ENCODE measurements at places on chromosomes 12 and 14. TPM values are rescaled to one million over a fixed set of nuclear protein-coding genes. Genes with fewer than 3 reads are reported as not detected.

GRCh38 chr12:93093243-93093642, 164.1 kb upstream of the EEA1 start:
- H3K27me3 ChIP-seq: no peaks in the 10 kb centered on the region
- no peaks in the 10 kb centered on the region for H3K4me1 ChIP-seq
- DNase-seq: no peak

GRCh38 chr12:124007826-124008570, 35.0 kb downstream of the ZNF664 start:
- no peaks in the 10 kb centered on the region for H3K27me3 ChIP-seq
- H3K36me3 ChIP-seq: peaks cover 9% of the 10 kb centered on the region

DNA sequence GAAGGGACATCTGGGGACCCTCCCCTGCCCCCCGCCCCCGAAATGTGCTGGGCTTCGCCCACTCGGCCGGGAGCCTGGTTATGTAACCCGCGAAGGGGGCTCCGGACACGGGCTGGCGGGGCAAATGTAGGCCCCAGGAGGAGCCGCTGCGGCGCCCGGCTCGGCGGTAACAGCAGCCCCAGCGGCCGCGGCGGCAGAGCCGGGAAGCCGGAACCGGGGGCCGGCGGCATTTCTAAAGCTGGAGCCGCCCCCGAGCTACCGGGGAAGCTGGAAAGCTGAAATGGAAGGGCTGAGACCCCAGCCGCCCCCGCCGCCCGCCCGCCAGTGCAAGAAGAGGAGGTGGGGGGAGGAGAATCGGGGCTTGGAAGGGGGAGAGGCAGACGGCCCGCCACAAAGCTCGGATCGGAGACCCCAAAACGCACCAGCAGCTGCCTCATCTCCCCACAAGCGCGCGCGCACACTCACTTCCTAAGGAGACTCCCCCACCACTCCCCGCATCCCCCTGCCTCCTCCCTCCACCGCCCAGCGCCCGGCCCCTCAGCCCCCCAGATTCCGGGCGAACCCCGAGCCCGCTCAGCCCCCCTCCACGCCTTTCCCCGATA, 1.5 kb downstream of the KDM2B start:
- peaks cover 42% of the 10 kb centered on the region for H3K4me1 ChIP-seq
- peak overlapping the region; percentile 88 for H3K27ac ChIP-seq
- peak overlapping the region; percentile 77 for H3K4me3 ChIP-seq
- peaks cover 5% of the 10 kb centered on the region for H3K36me3 ChIP-seq
- H3K27me3 ChIP-seq: no peaks in the 10 kb centered on the region

- H3K4me1 ChIP-seq: peaks cover 29% of the 10 kb centered on the region
- no peaks in the 10 kb centered on the region for H3K36me3 ChIP-seq
- H3K27me3 ChIP-seq: no peaks in the 10 kb centered on the region
- no peak within 1 kb of the TSS for H3K4me3 ChIP-seq
- peak within 1 kb of the TSS; percentile 35 for H3K27ac ChIP-seq
These were observed at the start of gene EVL for GRCh38 chr14:100065111-100065871. Gene EVL, plus strand, starts transcription at chr14:100065422. Its CDS starts 79 bp downstream, at chr14:100065501.

GRCh38 chr12:56931474-56931978, 2.7 kb downstream of the SDR9C7 start:
- H3K4me3 ChIP-seq: no peak overlapping the region
- no peak for DNase-seq
- H3K27ac ChIP-seq: no peak overlapping the region
- H3K4me1 ChIP-seq: peaks cover 6% of the 10 kb centered on the region

DNA sequence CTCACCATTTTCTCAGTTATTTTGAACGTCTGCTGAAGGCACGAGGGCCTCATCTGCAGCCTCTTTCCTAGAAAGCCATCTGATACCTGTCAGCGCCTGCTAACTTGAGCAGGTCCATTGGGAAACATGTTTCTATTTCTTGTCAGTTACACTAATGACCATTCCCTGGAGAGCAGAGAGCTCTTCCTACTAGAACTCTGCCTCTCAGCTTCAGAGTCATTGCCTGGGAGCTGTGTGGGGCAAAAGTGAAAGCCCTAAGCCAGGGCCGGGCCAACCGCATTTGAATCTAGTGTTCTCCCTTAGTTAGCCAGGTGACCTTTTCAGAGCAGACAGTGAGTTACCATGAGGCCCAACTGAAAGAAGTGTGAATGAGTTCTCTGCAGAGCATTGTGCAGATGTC, 135.8 kb downstream of the EML1 start:
- peaks cover 24% of the 10 kb centered on the region for H3K36me3 ChIP-seq
- DNase-seq: no peak
- H3K27me3 ChIP-seq: no peaks in the 10 kb centered on the region
- no peak overlapping the region for H3K27ac ChIP-seq
- no peak overlapping the region for H3K4me3 ChIP-seq

DNA sequence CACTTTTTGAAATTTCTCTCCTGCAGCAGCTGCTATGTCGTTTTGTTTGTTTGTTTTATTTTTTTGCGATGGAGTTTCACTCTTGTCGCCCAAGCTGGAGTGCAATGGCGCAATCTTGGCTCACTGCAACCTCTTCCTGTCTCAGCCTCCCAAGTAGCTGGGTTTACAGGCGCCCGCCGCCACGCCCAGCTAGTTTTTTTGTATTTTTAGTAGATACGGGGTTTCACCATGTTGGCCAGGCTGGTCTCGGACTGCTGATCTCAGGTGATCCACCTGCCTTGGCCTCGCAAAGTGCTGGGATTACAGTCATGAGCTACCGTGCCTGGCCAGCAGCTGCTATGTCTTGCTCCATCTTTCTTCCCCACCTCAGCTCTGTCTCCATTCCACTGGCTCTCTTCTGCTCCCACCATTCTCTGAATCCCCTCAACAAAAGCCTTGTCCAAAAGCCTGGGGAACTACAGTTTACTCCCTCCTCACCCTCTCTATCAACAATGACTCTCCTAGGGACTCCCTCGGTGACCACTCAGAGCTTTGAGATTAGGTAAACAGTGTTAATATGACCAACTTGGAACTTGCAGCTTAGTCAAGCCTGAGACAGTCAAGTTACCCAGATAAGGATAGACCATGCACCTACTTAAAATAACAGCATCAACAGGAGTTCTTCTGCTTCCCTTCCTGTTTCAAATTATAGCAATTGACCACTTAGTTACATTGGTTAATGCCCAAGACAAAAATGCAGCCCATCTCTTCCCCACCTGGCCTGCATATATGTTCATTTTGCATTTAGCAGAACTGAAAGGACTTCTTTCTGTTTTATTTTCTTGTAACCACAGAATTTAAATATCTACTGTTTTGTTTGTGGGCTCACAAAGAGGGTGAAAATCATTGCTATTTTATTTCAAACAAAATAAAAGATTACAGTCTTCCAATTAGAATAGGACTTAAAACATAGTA, 189.0 kb upstream of the AMIGO2 start:
- H3K4me3 ChIP-seq: no peak overlapping the region
- no peak for DNase-seq
- H3K27me3 ChIP-seq: no peaks in the 10 kb centered on the region
- H3K36me3 ChIP-seq: no peaks in the 10 kb centered on the region
- no peaks in the 10 kb centered on the region for H3K4me1 ChIP-seq
- H3K27ac ChIP-seq: no peak overlapping the region

DNA sequence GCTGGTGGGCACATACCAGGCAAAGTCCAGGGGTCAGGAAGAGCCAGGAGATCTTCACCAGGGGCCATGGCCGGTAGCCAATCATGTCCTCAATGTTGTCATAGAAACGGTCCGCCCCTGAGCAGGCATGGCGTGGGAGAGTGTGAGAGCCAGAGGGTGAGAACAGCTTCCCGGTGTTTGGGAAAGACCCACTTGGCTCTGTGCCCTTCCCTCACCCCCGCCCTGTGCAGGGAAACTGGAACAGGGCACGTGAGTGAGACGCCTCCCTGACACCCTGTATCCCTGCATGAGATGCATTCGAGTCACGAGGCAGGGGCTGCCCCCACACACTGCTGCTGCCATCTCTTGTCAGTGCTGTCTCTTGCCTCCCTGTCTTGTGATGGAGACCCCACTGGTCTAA, 20.7 kb downstream of the SLC6A12 start:
- H3K36me3 ChIP-seq: no peaks in the 10 kb centered on the region
- no peak overlapping the region for H3K4me3 ChIP-seq
- peaks cover 9% of the 10 kb centered on the region for H3K4me1 ChIP-seq
- no peak for DNase-seq
- no peak overlapping the region for H3K27ac ChIP-seq
- H3K27me3 ChIP-seq: no peaks in the 10 kb centered on the region

DNA sequence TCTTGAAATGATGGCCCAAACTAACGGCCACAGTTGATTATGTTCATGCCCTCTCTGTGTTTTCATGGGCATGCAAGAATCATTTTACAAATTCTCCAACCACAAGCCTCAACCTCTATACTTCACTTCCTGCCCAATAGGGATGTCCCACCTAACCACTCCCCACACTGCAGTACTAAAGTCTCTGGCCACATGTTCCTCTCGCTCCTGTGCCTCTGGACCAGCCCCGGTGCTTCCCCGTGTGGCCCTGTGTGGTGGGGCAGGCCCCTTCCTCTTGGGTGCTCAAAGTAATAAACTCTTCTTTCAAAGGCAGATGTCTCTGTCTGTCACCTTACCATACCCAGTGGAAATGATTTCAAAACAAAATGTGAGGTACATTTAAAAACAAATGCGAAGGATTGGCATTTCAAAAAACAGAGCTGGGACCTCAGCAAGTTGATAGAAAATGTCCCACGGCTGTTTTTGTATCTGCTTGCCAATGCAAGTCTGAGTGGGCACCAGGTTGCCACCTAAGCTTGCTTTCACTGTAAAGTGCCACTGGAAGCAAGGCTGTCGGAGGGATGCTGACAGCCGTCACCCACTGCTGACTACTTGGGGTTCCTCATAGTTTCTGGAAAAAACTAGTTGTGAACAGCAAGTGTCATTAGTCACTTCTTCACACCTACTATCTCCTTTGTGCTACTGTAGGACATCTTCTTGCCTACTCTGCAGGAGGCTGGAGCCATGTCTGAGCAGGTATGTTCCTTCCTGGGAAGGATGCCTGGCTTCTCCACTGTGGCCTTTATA, 8.2 kb upstream of the SERPINA11 start:
- no peaks in the 10 kb centered on the region for H3K27me3 ChIP-seq
- no peak overlapping the region for H3K27ac ChIP-seq

GRCh38 chr12:130948751-130949150, 5.0 kb upstream of the ADGRD1 start:
- no peaks in the 10 kb centered on the region for H3K36me3 ChIP-seq
- no peak overlapping the region for H3K27ac ChIP-seq
- H3K4me3 ChIP-seq: no peak overlapping the region
- no peak for DNase-seq
- no peaks in the 10 kb centered on the region for H3K27me3 ChIP-seq

- H3K27me3 ChIP-seq: no peaks in the 10 kb centered on the region
- no peaks in the 10 kb centered on the region for H3K36me3 ChIP-seq
- no peak overlapping the region for H3K4me3 ChIP-seq
- H3K27ac ChIP-seq: no peak overlapping the region
- no peak for DNase-seq
These were observed 131.3 kb downstream of the PTPRO start for GRCh38 chr12:15453613-15454012.

DNA sequence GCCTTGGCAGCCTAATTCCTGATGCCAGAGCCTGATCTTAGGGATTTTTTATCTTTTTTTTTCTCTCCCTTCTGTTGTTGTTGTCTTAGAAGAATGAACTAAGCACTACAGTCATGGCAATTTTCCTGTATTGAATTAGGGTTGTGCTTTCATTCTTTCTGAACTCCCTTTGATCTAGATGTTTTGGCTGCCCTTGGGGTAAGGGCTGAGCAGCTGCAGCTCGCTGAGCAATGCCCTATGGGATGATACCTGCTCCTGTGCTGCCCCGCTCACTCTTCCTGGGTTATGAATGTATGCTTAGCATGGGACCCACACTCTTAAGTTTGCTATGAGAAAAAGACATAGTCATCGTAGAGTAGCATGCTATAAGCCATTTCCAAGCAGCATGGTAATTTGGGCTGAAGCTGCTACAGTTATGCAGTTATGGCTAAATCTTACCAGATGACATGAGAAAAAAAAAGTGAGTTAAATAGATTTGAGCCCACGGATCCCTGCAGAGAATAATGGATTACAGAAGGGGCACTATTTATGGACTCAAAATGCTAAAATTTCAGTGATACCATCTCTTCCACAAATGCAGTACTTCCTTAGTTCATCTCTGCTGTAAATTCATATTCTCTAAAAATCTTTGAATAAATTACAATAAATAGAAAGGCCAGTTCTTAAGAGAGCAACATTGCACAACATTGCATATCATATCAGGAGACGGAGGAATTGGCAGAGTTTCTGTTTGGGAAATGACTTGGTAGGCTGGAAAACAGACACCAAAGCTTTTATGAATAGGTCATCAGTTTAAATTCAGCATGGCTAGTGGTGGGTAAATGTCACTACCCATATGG, 79.2 kb upstream of the PTHLH start:
- DNase-seq: no peak
- H3K4me3 ChIP-seq: no peak overlapping the region
- no peaks in the 10 kb centered on the region for H3K36me3 ChIP-seq
- H3K27me3 ChIP-seq: no peaks in the 10 kb centered on the region
- H3K27ac ChIP-seq: no peak overlapping the region
- H3K4me1 ChIP-seq: no peaks in the 10 kb centered on the region

- no peak for DNase-seq
These were observed 5.6 kb upstream of the MYL6B start for GRCh38 chr12:56146492-56147460.

GRCh38 chr14:49451938-49452337, 134.2 kb downstream of the RPS29 start:
- H3K4me3 ChIP-seq: no peak overlapping the region
- no peaks in the 10 kb centered on the region for H3K27me3 ChIP-seq
- H3K4me1 ChIP-seq: no peaks in the 10 kb centered on the region
- no peak for DNase-seq

DNA sequence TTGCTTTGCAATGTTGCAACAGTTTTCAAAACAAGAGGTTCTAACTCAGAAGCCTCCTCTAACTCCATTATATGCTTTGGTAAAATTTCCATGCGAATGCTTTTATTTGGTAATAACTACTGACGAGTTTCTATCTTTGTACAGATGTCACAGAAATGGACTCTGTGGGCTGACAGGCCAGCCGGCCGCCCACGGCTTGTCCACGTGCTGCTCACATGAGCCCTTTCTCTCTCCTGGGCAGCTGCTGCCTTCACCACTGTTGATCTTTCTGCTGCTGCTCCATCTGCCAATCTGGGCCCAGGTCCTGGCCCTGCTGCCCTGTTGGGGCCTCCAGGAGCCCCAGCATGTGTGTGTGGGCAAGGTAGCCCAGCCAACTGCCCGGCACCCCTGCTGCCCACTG, 168.2 kb upstream of the TMEM132C start:
- H3K4me3 ChIP-seq: no peak overlapping the region
- H3K36me3 ChIP-seq: no peaks in the 10 kb centered on the region
- no peak for DNase-seq
- no peaks in the 10 kb centered on the region for H3K4me1 ChIP-seq
- no peaks in the 10 kb centered on the region for H3K27me3 ChIP-seq
- no peak overlapping the region for H3K27ac ChIP-seq

The PTHLH gene
- 1.4 TPM for polyA plus RNA-seq

The CISTR gene
- polyA plus RNA-seq: 0.24 TPM

The KRT6C gene
- polyA plus RNA-seq: not detected

The IGFBP6 gene
- polyA plus RNA-seq: 81.6 TPM

The CDKN3 gene
- polyA plus RNA-seq: 4.4 TPM

The KLHL33 gene
- polyA plus RNA-seq: 0.61 TPM

The OAS3 gene
- polyA plus RNA-seq: 4.1 TPM

The SIX1 gene
- polyA plus RNA-seq: not detected
